Neural crest cell (in vitro differentiated cells): ENCODE measurements at places on chromosomes 3 and 15.

- no peak for DNase-seq
These were observed 48.7 kb downstream of the CNOT10 start for GRCh38 chr3:32733631-32734229.

DNA sequence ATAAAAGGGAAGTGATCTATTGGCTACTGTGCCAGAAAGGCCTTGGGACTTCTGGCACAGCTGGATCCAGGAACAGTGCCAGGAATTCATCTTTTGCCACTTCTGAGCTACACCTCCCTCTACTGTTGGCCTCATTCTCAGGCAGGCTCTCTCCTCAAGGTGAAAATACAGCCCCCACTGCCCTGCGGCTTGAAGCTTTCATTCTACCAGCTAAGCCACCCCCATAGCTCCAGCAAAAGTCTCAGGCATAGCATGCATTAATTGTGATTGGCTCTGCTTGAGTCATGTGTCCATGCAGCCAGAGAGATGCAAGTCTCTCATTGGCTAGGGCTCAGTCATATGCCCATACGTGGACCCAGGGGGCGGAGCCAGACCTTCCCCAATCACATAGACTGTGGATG is 142.4 kb downstream of the TPRA1 start:
- DNase-seq, result no peak

- no peak for DNase-seq
These were observed 245.7 kb downstream of the FHIT start for GRCh38 chr3:61005591-61005990.

DNA sequence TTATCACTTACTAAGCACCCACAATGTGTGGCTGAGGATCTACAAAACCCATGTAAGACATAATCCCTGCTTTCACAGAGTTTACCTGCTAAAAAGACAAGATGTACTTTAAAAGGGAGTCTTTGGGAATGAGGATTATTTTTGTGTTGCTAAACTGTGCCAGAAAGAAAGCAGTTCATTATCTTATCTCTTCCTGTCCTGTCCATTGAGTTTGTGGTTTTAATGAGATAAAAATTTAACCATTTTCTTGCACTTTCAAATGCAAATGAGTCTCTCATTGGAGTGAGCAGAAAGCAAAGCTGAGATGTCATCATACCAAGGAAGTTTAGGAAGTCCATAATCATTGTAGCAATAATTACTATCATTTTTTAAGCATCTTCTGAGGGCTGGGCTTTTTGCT is 231.2 kb upstream of the ADAMTS9 start:
- DNase-seq, result no peak

GRCh38 chr3:126104742-126105605 is 21.1 kb upstream of the SLC41A3 start:
- DNase-seq, result no peak

- DNase-seq, result no peak
These were observed 78.8 kb downstream of the EOMES start for GRCh38 chr3:27643355-27643754.

DNA sequence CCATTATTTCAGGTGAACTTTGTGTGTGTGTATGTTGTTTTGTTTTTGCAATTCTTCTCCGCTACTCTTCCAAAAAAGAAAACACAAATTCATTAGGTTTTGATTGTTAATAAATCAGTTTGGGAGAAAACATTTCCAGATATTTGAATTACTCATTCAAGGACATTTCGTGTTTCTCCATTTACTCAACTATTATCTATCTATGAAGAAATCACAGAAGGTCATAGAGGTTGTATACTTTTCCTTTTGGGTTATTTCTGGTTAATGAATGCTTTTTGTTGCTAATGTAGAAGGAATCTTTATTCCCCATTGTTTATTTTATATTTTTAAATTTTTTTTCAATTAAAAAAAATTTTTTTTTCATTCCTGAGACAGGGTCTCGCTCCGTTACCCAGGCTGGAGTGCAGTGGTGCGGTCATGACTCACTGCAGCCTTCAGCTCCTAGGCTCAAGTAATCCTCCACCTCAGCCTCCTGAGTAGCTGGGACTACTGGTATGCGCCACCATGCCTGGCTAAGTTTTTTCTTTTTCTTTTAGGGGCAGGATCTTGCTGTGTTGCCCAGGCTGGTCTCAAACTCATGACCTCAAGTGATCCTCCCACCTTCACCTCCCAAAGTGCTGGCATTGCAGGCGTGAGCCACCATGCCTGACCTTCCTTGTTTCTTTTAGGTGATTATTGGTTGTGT is 28.4 kb downstream of the IGF1R start:
- DNase-seq, result no peak

DNA sequence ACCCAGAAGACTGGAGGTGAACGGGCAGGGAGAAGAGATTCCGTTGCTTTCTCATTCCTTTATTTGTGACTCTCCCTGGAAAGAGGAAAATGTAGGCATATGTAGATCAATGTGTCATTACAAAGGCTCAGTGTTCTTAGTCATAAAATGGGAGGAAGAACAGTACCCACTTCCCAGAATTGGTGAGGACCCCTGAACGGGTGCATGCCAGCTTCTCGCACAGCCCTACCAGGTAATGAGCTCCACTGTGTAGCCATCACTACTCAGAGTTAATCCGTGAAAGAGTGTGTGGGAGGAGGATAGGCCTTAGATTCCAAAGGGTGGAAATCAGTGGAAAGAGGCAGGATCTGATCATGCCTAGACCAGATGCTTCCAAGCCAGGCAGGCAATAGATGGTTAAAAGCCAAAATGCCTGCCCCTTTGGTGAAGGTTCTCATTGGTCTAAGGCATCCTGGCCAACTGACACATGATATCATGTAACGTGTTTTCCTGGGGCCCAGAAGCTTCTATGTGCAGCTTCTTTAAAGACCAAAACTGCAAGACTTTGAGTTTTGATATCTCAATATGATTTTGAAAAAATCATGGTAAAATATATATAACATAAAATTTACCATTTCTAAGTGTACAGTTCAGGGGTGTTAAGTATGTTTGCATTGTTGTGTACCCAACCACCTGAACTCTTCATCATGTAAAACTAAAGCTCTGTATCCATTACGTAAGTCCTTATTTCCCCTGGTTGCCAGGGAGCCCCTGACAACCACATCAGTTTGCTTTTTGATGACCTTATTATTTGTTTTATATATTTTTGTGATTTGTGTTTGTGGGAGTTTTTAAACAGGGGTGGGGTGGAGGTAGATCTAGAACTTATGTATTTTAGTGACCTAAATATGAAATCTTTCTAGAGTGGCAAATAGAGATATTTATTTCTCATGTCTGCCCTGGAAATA is 402.2 kb upstream of the CFAP20DC start:
- DNase-seq, result no peak

DNA sequence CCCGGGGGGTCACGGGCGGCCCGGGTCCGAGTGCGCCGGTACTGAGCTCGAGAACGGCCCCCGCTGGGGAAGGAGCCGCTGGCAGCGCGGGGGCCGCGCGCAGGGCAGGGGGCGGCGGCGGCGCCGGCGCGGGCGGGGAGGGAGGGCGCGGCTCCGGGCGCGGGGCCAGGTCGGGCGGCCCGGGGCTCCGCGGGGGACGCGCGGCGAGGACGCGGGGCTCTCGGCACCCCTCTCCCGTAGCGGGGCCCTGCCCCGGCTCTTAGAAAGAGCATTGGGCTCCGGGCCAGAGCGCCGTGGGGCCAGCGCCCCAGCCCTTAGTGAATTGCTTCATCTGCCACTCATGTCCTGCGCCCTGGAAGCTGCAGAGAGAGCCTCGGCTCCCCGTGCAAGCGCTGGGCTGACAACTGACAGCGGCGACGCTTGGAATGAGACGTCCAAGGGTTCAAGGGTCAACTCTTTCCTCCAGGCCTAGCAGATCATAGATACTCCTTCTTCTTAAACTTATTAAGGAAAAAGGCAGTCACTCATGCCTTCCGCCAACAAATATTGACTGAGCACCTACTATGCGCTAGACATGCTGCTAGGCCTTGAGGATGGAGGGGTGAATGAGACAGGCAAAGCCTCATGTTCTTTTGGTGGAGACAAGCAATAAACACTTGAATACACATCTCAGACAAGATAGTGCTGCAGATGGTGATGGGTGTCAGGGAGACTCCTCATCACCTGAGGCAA is 140.8 kb downstream of the SMAD6 start:
- DNase-seq, result peak; percentile 29

DNA sequence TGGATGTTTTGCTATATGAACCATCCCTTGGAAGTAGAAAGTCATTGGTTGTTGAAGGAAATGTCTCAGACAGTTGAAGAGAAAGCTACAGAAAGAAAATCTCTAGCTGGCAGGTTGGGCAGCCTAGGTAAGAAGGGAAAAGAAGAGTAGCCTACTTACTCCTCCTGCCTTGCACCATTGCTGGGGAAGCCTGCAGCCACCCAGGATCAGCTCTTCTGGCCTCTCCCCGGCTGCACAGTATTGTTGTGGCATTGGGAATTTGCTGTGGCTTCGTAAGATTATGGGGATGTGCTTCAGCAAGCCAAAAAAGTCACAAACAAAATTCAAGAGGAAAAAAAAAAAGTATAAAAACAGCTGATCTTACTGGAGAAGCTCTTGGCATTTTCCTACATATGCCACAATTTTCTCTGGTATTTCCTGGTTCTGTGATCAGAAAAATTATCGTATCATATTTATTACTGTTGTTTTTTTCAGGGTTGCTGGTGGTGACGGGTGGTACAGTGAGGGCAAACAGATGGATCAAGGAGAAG is 154.2 kb downstream of the TIGIT start:
- DNase-seq, result no peak

DNA sequence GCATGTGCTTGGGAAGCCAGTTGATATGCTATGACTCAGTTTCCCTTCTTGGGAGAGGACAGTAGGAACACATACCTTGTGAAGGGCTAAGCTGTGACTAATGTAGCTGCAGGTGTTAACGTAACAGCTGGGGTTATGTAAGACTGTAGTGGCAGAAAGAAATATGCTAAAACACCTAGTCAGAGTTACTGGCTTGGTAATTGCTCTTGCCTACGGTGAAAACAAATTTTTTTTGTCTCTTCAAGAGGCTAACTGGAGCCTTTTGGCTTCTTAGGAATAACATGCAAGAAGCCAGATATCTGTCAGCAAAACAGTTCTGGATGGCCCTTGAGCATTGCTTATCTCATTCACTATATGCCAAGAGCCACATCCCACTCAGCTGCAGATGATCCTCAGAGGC is 1.4 kb downstream of the MAPKBP1 start:
- DNase-seq, result no peak

GRCh38 chr15:67074886-67075229 is 9.5 kb downstream of the SMAD3 start:
- no peak for DNase-seq

- no peak for DNase-seq
These were observed 148.4 kb upstream of the TLE3 start for GRCh38 chr15:70245932-70246622.
